Effector memory CD4-positive, alpha-beta T cell (primary cell): ENCODE measurements at places on chromosomes 16 and 17.

GRCh38 chr17:1742371-1743087, at the start of gene SERPINF2:
SERPINF2 (plus strand) TSS chr17:1742871; CDS start chr17:1744996, 2,125 bp downstream.
- no peak within 1 kb of the TSS for H3K27ac ChIP-seq
- no peaks in the 10 kb centered on the region for H3K4me1 ChIP-seq
- no peaks in the 10 kb centered on the region for H3K27me3 ChIP-seq
- peaks cover 5% of the 10 kb centered on the region for H3K36me3 ChIP-seq
- DNase-seq = no peak

DNA sequence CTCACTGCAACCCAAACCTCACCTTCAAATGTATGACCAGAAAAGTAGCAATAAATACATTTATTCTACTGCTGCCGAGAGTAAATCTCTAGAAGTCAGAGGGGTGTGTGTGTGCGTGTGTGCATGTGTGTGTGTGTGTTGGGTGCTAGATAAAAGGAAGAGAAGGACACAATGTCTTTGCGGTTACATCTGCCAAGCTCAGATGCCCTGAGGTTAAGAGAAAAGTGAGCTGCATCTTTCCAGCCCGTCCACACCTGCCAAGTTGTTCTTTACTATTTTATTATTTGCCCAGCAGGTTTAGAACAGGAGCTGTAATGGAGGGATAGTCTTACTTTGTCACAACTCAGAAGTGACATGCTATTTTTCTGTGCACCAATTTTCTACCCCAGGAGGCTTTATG, 54.5 kb upstream of the ANKFN1 start:
- H3K4me1 ChIP-seq = no peaks in the 10 kb centered on the region
- no peak for DNase-seq
- H3K27me3 ChIP-seq = no peaks in the 10 kb centered on the region
- no peaks in the 10 kb centered on the region for H3K36me3 ChIP-seq

DNA sequence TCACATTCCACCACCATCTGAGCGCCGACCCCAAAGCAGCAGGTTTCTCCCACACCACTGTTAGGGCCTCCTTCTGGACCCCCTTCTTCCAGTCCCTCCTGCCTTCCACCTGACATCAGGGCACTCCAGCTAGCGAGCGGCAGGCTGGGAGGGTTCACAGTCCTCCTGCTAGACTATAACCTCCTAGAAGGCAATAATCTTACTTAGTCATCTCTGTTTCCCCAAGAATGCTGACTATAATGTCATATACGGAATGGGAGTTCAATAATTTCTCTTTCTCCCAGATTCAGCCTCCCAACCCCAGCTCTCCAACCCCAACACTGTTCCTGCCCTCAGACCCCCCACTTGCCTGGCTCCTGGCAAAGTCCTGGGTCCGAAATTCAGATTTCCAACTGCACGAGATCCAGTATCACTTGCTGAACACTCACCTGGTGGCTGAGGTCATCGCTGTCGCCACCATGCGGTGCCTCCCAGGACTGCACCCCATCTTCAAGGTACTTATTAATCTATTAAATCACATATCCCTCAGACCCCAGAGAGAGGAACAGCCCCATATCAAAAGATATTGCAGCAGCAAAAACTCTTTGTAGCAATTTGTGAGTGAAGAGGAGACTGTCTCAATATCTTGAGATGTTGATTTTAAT, 5.6 kb downstream of the ALOX12 start:
- H3K27me3 ChIP-seq = no peaks in the 10 kb centered on the region
- no peak overlapping the region for H3K4me3 ChIP-seq
- H3K27ac ChIP-seq = no peak overlapping the region
- DNase-seq = no peak
- H3K36me3 ChIP-seq = peaks cover 44% of the 10 kb centered on the region
- H3K4me1 ChIP-seq = no peaks in the 10 kb centered on the region

- peaks cover 5% of the 10 kb centered on the region for H3K36me3 ChIP-seq
- H3K4me1 ChIP-seq = no peaks in the 10 kb centered on the region
- no peak overlapping the region for H3K27ac ChIP-seq
- no peak for DNase-seq
- H3K4me3 ChIP-seq = no peak overlapping the region
These were observed 282.3 kb upstream of the TNRC6C start for GRCh38 chr17:77676237-77676661.

- no peaks in the 10 kb centered on the region for H3K36me3 ChIP-seq
- no peak overlapping the region for H3K27ac ChIP-seq
- no peaks in the 10 kb centered on the region for H3K4me1 ChIP-seq
- no peaks in the 10 kb centered on the region for H3K27me3 ChIP-seq
- no peak for DNase-seq
These were observed 11.3 kb upstream of the PECAM1 start for GRCh38 chr17:64401941-64402340.

DNA sequence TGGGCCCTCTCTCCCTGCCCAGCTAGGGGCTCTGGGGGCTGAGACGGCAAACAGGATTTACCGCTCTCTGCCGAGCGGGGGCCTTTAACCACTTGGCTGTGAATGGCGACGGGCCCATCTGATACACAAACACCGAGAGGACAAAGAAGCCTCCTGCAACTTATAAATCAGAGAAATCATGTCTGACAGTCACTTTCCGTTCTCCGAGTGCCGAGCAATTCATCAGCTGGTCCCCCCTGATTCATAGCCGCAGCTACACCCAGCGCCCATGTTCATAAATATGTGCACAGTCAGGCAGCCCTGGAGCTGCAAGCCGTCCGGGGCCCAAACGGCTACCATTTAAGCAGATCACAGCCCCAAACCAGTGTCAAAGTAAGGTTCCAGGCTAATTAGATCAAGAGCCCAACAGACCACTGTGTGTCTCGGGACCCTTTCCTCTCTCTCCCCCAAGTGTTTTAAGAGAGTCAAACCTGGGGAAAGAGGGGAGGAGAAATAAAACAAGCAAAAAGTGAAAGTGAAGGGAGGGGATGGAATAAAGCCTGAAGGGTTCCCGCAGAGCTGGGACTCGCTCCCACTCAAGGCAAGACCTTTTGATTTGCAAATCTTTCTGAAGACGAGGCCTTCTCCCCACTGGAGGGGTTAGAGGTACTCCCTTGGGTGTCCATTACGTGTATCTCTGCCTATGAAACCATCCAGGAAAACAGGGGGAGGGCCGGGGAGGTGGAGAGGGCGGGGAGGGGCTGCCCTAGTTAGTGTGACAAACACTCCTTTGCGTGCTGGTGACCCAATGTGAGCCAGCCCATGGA, 154.7 kb downstream of the C16orf78 start:
- peak overlapping the region; percentile 3 for H3K4me3 ChIP-seq
- H3K27me3 ChIP-seq = no peaks in the 10 kb centered on the region
- DNase-seq = no peak
- H3K4me1 ChIP-seq = peaks cover 6% of the 10 kb centered on the region
- no peak overlapping the region for H3K27ac ChIP-seq
- no peaks in the 10 kb centered on the region for H3K36me3 ChIP-seq

- peak overlapping the region; percentile 76 for H3K27ac ChIP-seq
- H3K4me1 ChIP-seq = peaks cover 32% of the 10 kb centered on the region
- no peaks in the 10 kb centered on the region for H3K27me3 ChIP-seq
- H3K36me3 ChIP-seq = no peaks in the 10 kb centered on the region
These were observed 191.5 kb downstream of the SEC14L1 start for GRCh38 chr17:77332034-77332971.

DNA sequence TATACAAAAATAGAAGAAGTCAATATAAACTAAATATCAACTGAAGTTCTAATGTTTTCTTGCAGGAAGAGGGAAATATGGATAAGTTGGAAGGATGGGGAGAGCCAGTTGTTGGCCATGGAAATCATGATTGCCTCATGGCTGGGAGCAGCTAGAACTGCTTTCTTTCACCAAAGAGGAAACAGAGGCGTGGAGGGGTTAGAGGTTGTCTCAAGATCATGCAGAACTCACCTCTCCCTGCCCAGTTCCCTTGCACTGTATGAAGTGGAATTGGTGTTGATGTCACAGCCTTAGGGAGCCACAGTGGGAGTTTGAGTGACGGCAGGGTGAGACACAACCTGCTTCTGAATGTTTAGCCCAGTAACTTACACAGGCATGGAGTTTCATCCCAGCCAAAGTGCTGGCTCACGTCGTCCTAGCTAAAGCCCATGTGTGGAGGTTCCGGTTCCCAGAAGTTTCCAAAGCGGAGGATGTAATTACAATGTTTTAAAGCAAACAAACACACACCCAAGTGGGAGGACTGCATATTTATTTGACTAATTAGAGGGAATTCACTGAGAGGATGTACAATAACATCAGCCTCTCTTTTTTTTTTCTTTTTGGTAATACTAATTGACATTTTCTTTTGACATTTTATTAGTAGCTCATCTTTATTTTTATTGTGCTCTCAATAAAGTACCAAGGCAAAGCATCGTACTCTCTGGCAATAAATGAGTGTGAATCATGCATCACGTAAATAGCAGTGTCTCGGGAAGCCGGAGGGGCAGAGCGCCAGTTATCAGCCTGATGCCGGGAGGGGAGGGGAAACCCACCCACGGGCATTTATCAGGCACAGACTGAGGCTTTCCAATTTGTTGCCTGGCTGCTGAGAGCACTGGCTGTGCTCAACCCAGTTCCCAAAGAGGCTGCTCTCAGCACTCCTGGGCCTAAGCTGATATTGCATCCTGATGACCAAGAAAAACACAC, 118.7 kb upstream of the CDH5 start:
- H3K4me3 ChIP-seq = no peak overlapping the region
- no peak overlapping the region for H3K27ac ChIP-seq
- DNase-seq = no peak
- H3K36me3 ChIP-seq = no peaks in the 10 kb centered on the region

DNA sequence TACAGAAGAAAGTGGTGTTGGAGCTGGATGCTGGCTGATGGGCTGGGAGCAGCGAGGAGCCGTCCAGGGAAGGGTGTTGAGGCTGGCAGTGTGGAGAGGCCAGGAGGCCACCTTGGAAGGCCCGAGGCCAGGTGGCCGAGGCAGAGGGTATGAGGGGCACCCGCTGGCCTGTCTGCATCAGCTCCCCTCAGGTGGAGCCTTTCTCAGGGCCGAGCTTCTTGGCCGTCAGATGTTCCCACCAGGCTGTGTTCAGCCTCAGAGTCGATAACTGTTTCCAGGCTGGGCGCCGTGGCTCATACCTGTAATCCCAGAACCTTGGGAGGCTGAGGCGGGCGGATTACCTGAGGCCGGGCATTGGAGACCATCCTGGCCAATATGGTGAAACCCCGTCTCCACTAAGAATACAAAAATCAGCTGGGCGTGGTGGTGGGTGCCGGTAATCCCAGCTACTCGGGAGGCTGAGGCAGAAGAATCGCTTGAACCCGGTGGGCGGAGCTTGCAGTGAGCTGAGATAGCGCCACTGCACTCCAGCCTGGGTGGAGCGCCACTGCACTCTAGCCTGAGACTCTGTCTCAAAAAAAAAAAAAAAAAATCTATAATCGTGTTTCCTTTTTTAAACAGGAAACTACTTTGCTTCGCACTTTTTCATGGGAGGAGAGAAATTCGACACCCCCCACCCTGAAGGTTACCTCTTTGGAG, 25.3 kb downstream of the MGRN1 start:
- no peaks in the 10 kb centered on the region for H3K27me3 ChIP-seq
- H3K36me3 ChIP-seq = peaks cover 35% of the 10 kb centered on the region

DNA sequence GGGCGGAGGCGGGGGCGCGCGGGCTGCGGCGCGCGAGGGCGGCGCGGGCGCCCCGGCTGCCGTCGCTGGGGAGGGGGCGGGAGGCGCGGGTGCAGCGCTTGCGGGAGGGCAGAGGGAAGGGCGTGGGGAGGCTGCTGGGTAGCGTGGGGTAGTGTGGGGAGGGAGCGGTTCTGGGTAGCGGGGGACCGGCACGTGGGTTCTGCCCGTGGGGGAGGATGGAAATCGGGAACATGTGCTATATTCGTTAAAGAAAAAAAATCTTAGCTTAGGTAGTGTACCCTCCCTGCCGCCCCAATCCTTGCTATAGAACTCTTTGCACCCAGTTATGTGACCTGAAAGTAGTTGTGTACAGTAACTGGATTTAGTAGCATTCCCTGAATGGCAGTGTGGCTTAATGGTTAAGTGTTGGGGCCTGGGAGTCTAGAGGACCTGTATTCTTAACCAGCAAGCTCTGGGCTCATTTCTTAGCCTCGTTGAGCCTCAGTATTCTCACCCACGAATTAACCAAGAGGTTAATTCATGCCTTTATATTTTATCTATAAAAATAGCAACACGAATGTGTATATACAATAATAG, 646 bp downstream of the RABEP1 start:
- no peaks in the 10 kb centered on the region for H3K36me3 ChIP-seq
- no peaks in the 10 kb centered on the region for H3K27me3 ChIP-seq
- peak overlapping the region; percentile 53 for H3K4me3 ChIP-seq
- H3K27ac ChIP-seq = no peak overlapping the region
- peak; percentile 18 for DNase-seq
- H3K4me1 ChIP-seq = peaks cover 10% of the 10 kb centered on the region

- no peaks in the 10 kb centered on the region for H3K27me3 ChIP-seq
- no peaks in the 10 kb centered on the region for H3K4me1 ChIP-seq
- no peak overlapping the region for H3K27ac ChIP-seq
- H3K36me3 ChIP-seq = no peaks in the 10 kb centered on the region
- no peak overlapping the region for H3K4me3 ChIP-seq
These were observed 57.1 kb upstream of the KIF2B start for GRCh38 chr17:53765609-53766008.

DNA sequence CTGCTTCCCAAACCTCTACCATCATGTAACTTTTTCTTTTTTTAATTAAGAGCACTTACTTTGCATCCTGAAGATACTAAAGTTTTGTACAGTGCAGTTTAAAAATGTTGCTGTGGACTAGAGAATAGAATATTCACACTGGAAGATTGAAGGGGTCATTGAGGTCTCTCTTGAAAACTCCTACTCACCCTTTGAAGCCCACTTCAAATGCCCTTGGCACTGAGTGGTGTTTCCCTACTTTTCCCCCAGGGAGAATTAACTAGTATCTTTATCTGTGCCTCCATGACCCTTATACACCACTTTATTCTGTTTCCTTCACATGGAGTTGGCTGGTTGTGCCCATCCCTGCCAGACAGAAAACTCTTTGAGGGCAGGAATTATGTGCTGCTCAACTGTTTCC, 19.6 kb upstream of the CRHR1 start:
- DNase-seq = no peak
- H3K27me3 ChIP-seq = no peaks in the 10 kb centered on the region
- H3K36me3 ChIP-seq = no peaks in the 10 kb centered on the region
- no peak overlapping the region for H3K27ac ChIP-seq
- H3K4me3 ChIP-seq = no peak overlapping the region
- H3K4me1 ChIP-seq = no peaks in the 10 kb centered on the region

DNA sequence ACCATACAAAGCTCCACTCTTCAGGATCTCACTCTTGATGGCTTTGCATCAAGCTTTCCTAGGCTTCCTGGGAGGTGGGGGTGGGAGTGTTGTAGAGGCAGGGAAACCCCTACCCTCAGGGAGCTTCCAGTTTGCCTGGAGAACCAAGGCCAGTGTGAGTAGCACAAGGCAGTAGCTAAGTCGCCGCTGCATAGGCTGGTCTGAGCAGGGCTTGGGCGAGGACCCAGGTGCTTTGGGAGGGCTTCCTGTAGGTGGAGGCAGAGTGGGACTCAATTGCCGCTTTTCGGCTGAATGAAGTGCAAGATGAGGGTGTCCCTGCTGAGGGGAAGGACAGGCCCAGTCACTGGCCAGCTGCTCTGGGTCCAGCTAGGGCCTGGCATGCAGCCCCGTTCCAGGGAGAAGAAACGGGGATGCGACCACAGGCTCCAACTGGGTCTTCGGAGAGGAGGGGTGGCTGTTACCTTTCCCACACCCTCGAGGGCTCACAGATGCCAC, 3.9 kb downstream of the CD79B start:
- no peak overlapping the region for H3K4me3 ChIP-seq
- H3K27me3 ChIP-seq = no peaks in the 10 kb centered on the region
- DNase-seq = no peak
- H3K36me3 ChIP-seq = peaks cover 18% of the 10 kb centered on the region
- H3K27ac ChIP-seq = no peak overlapping the region
